NCI-H82 (cell line): ENCODE measurements at places on chromosomes 7 and 10.
A peak's percentile ranks its signal among the peaks of the same experiment; 100 is the strongest.

DNA sequence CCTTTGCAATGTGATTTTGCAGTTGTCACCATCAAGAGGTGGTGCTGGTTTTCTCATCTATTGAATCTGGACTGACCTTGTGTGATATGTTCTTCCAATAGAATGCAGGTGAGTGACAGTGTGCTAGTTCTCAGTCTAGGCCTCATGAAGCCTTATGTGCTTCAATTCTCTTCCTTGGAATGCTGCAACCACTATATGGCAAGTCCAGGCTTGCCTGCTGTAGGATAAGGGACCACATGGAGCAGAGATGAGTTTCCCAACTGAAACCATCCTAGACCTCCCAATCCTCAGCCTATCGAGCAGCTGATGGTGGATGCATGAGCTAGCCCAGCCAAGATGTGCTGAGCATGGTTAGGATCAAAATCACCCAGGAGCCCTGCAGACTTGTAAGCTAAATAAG is 32.6 kb upstream of the ARHGAP21 start:
- no peak for DNase-seq

DNA sequence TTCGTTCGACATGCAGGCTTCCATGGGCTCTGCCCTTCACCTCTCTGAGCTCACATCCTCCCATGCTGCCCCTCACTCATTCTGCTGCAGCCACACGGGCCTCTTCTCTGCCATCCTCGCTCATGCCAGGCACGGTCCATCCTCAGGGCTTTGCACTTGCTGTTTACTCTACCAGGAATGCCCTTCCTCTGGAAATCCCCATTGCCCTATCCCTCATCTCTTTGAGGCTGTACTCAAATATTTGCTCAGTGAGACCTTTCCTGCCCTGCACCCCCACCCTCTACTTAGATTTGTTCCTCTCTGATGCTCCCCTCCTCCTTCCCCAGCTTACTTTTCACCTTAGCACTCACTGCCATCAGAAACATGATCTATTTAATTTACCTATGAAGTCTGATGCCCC is 107.0 kb upstream of the ZNF716 start:
- DNase-seq: no peak

- DNase-seq: no peak
Observed at GRCh38 chr7:71905821-71906220, 506.3 kb downstream of the CALN1 start.

DNA sequence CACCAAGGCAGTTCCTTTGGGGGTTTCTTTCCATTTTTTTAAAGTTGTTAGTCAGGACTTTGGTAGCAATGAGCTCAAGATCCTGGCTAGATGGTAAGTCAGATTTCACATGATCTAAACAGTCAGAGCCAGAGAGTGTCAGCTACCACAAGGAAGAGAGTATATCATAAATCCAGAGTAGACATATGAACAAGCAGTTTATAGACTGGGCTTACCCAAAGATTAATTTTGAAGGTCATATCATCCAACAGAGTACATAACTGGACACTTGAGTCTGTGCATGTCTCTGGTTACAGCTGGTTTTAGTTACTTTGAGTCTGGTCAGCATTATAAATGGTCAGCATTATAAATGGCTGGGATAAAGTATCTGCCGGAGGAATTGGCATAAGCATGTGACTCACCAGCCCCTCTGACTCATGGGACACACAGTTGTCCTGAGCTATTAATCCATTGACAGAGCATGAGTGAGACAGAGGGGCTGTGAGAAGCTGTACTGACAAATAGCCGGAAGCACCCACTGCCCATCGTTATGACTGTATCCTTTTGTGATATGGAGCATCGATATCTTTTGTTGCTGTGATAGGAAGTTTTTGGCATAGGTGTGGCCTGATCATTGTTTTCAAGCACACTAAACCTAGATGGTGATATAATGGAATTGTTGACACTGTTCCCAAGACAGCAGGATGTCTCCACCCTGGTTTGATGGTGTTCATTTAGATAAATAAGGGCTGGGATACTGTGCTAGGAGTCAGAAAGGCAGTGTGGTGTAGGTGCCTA is 19.3 kb downstream of the PPP1R3C start:
- DNase-seq: no peak

- peak; percentile 23 for DNase-seq
Observed at GRCh38 chr7:28354601-28355402, 57.5 kb upstream of the CREB5 start.

- DNase-seq: no peak
Observed at GRCh38 chr10:716821-717220, 27.4 kb upstream of the DIP2C start.

DNA sequence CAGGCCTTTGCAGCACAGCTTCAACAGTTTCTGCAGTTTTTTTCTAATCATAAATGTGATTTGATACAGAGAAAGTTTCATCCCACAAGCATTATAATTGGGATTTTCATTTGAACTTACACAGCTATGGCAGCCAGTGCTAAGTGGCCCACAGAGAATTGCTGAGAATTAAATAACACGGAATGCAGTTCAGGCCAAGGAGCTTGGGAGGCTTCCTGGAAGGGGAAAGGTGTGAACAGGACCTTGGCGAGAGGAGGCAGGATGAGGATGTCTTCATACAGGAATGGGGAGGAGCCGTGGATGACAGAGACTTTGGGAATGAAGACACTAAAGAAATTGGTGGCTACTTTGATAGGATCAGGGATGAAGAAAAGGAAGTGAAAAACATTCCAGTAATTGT is 95.3 kb downstream of the ZNF22 start:
- no peak for DNase-seq

- DNase-seq: no peak
Observed at GRCh38 chr10:11959966-11960365, 82.6 kb downstream of the UPF2 start.

GRCh38 chr7:149598721-149599308 is 101.2 kb upstream of the ZNF746 start:
- peak; percentile 46 for DNase-seq

GRCh38 chr7:106744563-106745091 is 83.7 kb upstream of the CCDC71L start:
- no peak for DNase-seq

DNA sequence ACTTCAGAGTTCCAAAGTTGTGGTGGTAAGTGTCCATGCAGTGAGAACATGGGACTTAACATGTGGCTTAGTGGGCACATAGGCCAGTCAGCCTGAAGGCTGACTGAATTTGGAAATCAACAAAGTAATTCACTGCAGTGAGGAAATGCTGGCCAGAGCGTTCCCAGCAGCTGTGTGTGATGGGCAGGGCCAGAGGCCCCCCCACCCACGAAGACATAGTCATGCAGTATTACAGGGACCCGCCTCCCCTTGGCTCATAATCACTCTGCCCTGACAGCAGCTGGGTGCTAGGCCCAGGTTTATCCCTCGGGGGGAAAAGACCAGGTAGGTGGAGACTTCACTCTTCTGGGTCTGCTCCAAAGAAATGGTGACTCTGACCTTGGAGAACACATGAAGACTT is 33.7 kb downstream of the HTR5A start:
- no peak for DNase-seq

GRCh38 chr7:29987811-29988317 is 1.7 kb downstream of the SCRN1 start:
- peak; percentile 21 for DNase-seq

- peak; percentile 53 for DNase-seq
Observed at GRCh38 chr7:6106140-6106904, 75.1 kb downstream of the ANKRD61 start.

GRCh38 chr10:15990535-15991129 is 130.3 kb upstream of the MINDY3 start:
- no peak for DNase-seq

DNA sequence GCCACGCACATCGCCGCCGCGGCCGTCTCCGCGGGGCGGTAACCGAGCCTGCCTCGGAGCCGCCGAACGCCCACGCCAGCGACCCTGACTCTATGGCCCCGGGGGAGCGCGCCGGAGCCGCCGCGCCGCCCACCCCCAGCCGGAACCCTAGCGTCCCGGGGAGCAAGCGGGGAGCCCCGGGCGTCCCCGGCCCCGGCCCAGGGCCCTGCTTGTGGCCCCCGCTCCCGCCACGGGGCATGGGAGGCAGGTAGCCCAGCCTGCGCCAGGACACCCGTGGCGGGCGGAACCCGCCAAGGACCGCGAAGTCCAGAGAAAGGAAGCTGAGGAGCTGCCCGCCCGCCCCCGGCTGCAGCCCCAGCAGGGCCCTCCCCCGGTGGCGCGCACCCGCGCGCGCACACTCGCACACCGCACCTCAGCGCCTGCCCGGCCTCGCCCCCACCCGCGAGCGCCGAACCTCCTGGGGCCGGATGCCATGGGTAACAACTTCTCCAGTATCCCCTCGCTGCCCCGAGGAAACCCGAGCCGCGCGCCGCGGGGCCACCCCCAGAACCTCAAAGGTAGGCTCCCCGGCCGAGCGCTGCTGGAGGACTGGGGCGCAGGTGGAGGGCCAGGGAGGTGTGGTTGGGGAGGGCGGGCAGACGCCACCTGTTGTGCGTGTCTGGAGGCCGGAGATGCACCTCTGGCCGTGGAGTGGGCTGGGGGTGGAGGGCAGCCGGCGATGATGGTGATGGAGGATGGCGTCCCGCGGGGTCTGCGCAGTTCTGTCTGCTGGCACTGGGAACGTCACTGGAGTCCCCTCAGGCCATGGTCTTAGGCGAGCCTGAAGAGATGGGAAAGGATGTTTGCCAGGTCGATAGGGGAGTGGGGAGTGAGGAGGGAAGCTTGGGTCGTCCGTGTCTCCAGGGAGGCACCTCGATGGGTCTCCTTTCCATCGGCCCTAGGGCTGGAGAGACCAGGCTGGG is 692 bp downstream of the NEURL1 start:
- no peak for DNase-seq

DNA sequence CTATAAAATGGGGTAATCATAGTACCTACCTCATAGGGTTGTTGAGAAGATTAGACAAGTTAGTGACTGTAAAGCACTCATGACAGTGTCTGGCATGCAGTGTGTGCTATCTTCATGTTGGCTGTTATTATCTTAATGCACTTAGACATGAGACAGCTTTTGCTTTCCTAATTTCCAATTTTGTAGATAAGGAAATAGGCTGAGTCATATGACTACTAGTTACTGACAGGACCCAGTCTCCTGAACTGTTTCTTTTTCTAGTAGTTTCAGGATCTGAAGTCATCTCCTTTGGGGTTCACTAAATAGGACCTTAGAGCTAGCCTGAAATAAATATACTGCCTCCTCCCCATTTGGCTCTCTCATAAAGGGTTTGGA is 74.2 kb downstream of the SNX10 start:
- no peak for DNase-seq
